Chondrocyte (in vitro differentiated cells): ENCODE measurements at places on chromosomes 2 and 18. TPM values are rescaled to one million over a fixed set of nuclear protein-coding genes. Genes with fewer than 3 reads are reported as not detected.

- DNase-seq, result no peak
Observed at GRCh38 chr2:10561288-10562035, 113.3 kb upstream of the ODC1 start.

GRCh38 chr2:64133828-64134227, 10.4 kb downstream of the PELI1 start:
- no peak for DNase-seq

GRCh38 chr2:85589181-85589580, 5.0 kb downstream of the VAMP5 start:
- DNase-seq, result no peak

DNA sequence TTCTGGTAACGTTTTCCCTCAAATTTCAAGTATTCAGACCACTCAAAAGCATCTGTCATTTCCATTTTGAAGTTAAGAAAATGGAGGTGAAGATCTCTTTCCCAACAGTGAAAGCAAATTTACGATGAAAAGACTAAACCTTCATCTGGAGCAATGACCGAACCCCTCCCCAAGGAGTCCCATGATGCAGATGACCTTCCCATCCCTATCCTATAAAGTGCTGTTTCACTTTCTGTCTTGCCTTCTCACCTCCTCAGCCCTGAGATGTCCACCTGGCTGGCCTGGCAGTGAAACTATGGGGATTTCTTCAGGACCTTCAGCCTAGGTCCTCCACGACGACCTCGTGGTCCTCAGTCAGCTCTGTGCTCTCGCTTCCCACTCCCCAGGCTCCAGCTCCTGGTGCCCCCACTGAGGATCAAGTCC, 925 bp upstream of the NPC1 start:
- no peak for DNase-seq

- no peak for DNase-seq
Observed at GRCh38 chr2:189369566-189369965, 71.7 kb upstream of the WDR75 start.

DNA sequence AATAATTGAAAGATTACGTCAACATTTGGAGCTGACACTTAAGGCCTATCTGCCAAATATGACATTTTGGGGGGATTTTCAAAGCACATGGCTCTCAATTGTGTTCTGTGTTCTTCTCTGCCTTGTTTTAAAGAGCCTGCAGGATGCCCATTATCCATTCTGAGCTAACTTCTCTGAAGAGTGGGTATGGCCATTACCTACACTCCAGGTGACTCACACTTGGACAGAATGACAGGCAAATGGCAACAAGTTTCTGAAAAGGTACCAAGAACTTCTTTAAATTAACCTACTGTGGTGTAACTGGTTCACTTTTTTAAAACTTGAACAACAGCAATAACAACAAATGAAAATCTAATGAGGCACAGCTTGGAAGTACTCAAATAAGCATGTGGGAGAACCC, 834.9 kb upstream of the SLC39A10 start:
- DNase-seq, result no peak

- DNase-seq, result no peak
Observed at GRCh38 chr2:241944821-241945220, 75.3 kb downstream of the RTP5 start.

- no peak for DNase-seq
Observed at GRCh38 chr2:230077851-230078547, 9.3 kb upstream of the SLC16A14 start.

DNA sequence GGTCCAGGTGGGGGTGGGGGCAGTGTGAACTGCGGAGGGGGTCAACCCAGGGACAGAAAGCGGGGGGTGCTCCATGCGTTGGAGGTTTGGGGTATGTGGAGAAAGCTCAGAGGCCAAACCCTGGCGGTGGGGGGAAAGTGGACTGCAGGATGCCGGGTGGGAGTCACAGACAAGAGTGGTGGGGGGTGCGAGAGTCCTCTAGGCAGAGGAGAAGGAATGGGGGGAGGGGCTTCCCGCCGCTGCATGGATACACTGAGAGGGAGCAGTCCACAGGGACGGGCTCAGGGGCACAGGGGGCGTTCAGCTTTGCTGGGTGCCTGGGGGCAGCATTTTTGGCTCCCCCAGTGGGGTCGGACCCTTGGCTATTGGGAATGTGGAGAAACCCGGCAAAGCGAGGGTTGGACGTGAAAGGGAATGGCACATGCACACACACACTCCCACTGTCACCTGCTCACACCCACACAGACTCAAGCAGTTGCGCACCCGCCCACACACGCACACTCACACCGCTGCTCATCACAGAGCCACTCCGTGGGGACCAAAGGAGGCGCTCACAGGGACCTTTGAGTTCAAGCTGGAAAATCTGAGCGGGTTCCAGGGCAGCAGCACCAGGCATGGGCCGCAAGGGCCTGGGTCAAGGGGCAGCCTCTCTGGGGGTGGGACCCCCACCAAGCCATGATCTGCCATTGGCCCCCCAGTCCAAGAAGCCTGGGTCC, 7.7 kb downstream of the GBX2 start:
- DNase-seq, result no peak

Gene EFR3B
- total RNA-seq, result 2.1 to 6.1 TPM (median 2.4 TPM) in 3 replicates

Gene HOXD9
- not detected in 3 replicates for total RNA-seq

Gene PNO1
- 11.5 to 20.7 TPM (median 12.0 TPM) in 3 replicates for total RNA-seq
